ENCODE measurements at places on chromosomes 12 and 14.

DNA sequence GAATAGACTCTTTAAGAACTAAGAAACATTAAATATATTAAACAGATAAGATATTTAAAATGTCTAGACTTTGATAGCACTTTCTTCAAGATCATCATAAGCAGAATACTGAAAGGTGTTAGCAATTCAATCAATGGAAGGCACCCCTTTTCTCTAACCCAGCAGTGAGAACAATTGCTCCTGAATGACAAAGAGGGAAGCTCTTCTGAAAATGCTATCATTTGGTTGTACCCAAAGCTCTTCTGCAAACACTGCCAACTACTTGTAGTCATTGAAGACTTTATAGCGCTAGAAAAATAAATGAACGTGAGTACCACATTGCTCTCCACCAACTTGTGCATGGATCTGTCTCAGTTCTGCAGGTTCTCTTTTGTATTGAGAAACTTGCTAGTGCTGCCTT is 62.2 kb upstream of the LMO3 start:
- DNase-seq: no peak

GRCh38 chr12:114968727-114969126 is 284.8 kb upstream of the TBX3 start:
- no peak for DNase-seq

DNA sequence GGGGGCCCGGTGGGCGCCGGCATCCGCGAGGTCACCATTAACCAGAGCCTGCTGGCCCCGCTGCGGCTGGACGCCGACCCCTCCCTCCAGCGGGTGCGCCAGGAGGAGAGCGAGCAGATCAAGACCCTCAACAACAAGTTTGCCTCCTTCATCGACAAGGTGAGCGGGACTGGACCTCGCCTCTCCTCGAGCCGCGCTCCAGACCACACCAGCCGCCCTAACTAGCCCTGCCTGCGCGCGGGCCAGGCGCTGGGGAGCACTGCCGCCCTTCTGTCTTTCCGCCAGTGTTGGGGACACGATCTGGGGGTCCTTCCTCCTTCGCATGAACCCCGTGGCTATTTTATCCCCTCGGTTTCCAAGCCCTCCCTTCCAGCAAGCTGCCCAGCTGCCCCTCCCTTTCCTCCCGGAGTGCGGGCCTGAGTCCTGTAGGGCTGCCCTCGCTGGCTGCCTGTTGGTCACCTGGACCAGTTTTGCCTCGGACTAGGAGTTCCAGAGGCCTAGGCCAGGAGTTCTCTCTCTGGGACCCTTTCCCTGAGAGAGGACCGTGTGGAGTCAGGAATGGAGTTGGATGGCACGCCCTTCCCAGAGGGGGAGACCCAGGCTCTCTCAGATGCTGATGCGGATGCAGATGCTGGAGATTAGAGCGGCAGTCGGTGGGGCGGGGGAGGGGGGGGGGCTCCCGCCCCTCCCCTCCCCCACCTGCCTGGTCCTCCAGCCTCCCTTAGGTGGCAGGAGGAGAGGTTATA is 592 bp downstream of the KRT7 start:
- no peak for DNase-seq

DNA sequence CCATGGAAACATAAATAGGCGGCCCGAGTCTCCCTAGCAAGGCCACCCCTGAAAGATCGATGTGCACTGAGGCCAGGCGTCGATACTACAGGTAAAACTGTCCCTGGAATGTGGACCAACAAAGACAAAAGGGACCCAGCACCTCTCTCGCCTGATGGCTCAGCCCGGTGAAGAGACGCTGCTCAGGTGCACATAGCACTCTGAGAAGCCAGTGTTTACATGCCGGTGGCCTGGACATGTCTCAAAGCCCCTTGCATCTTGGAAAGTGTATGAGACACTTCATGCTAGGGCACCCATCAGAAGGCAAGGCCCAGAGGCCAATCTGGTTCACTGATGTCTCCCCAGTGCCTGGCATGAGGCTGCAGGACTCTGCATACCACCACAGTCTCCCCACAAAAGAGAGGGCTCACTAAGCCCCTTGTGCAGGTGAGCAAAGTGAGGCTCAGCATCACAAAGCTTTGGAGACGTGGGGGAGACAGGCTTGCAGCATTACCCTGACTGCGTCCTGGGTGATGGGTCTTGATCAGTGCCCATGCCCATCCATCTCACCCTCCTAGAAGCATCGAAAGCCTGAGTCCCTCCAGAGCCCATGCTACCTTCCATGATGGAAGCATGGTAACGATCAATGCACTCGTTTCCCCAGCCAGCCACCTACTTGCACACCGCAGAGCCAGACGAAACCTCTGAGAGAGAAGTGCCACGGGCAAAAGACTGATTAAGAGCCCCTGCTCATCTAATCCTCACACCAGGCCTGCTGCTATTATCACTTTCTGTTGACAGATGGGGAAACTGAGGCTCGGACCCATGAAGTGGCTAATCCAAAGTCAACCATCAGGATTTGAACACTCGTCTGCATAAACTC is 16.1 kb downstream of the BCL11B start:
- no peak for DNase-seq

DNA sequence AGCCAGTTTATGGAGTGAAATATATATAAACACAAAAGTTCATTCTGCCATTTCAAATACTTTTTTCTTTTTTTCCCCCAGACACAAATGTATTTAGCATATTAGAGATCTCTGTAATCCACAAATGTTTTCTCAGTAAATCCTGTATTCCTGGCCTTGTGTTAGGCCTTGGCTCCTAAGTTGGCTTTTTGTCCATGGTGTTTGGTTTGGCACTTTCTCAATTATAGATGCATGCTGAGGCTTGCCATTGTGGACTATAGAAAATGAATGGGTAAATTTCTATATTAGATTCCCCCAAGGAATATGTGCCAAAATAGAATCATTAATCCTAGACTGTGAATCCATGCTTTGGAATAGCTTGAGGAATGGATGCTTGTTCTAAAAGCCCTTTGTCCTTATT is 17.0 kb downstream of the RIC8B start:
- no peak for DNase-seq

DNA sequence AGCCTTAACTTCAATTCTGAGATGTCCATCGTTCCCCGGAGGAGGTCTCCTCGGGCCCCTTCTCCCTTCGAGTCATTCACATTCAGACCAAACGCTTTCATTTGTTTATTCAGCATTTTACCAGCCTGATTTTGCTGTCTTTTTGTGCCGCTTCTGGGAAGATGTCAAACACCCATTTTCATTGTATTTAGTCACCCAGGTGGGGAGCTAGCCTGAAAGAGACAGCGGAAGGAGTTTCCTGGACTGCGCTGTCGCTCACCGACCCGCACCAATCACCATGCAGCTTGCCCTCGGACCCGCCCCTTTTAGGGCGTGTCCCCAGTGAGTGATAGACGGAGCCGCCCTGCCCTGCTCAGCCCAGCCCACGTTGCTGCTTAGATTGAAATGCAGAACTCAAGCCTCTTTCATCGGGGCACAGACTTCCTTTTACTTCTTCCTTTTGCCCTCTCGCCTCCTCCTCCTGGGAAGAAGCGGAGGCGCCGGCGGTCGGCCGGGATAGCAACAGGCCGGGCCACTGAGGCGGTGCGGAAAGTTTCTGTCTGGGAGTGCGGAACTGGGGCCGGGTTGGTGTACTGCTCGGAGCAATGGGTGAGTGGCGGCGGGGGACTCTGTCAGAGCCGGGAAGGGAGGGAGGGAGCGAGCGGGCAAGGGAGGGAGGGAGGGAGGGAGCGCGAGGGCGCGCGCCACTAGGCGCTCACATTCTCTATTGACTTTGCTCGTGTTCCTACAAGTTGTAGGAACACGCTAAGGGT is at the start of gene PAX9:
TSS of gene PAX9 (plus strand) at position 355 of the 752 bp plus-strand sequence. CDS start at position 585, 230 bp downstream.
- peak; percentile 95 for DNase-seq

DNA sequence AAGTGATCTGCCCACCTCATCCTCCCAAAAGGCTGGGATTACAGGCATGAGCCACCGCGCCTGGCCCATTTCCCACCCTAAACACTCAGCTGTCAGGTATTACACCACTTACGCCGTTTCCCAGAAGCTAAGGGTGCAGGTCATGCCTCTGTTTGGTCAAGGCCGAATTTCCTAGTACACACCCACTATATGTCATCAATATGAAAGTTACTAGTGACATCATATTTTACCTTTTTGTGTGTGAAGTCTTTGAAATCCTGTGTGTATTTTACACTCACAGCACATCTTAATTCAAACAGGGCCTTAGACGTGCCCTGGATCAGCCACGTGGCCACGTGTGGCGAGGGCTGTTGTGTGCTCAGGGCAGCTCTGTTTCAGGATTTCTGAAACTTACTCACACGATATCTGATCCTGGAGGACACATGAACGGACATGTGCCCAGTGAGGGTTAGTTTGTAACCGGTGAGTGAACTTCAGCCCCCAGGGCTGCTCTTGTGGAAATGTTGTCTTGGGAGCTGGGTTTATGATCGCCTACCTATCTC is 51.8 kb downstream of the GLT1D1 start:
- DNase-seq: no peak

GRCh38 chr12:49949866-49950265 is 671 bp upstream of the AQP2 start:
- no peak for DNase-seq

- DNase-seq: no peak
Observed at GRCh38 chr14:89600950-89601826, 184.2 kb upstream of the FOXN3 start.

- DNase-seq: no peak
Observed at GRCh38 chr12:111788178-111788654, 21.5 kb downstream of the ALDH2 start.

DNA sequence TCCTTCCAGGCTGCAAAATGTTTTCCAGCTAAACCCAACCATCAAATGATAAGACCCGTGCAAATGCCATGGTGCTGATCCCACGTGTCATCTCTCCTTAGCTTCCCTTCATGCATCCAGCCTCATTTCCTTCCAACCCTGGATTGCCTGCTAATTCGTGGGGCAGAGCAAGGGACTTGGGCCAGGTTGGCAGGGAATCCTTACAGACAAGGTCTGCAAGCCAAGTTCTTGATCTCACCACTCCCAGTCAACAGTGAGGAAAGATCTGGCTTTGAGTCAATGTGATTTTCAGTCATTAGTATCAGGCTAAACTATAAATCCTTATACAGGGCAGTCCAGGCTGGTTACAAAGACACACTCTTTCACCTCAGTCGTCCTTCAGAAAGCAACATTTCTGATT is 150.9 kb downstream of the ANO2 start:
- DNase-seq: no peak

DNA sequence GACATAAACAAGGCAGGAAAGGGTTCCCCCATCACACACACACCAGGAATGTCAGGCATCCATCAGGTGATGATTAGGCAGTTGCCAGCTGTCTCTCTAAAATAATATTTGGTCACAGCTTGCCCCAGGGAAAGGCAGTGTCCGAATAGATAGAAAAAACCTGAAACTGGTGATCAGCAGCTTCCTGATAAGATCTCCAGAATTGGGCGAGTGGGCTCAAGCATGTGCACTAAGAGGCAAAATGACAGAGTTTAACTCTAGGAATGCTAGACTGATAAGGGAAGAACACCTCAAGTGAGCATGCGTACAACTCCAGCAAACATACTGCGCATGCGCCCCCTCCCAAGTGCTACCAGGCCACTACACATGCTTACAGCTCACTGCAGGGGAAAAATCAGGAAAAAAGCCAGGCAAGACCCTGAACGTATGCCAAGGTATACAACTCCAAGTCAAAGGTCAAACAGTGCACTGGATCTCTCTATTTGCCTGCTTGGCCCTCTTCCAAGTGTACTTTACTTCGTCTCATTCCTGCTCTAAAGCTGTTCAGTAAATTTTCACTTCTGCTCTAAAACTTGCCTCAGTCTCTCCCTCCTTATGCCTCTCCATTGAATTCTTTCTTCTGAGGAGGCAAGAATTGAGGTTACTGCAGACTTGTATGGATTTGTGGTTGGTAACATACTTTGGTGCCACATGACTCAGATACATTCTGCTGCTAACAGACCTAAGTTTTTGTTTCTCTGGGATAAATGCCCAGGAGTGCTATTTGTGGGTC is 73.5 kb upstream of the VASH1 start:
- DNase-seq: no peak

DNA sequence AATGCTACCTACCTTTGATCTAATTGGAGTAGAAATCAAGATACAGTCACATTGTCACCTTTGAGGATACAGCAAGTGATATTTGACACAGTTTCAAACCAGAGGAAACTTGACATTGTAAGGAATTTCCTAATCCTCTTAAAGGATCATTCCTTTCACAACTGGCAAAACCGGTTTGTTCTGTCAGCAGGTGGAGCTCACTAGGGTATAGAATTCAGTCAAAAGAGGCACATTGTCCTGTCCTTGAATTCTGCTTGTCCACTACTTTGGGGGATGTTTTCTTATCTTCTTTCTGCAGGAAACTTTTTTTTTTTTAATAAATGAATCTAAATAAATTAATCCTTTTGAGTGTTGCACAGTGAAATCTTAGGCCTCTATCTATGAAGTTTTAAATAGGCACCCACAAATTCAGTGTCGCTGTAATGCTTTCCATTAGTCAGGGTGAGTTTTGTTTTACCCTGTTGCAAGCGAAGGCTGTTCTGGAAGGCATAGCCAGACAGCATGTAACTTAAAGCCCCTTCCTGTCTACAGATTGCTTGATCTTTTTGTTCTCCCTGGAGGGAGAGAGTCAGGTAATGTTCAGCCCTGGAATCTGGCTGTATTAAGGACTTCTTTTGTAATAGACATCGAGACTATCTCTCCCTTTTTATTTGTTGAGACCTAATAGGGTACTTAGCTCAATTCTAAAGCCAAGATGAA is 285.0 kb upstream of the RGS6 start:
- peak; percentile 59 for DNase-seq

GRCh38 chr14:90891326-90891725 is 75.1 kb upstream of the TTC7B start:
- DNase-seq: no peak

Data from NCI-H510A (cell line).